ENCODE measurements at places on chromosomes 1 and 21.

DNA sequence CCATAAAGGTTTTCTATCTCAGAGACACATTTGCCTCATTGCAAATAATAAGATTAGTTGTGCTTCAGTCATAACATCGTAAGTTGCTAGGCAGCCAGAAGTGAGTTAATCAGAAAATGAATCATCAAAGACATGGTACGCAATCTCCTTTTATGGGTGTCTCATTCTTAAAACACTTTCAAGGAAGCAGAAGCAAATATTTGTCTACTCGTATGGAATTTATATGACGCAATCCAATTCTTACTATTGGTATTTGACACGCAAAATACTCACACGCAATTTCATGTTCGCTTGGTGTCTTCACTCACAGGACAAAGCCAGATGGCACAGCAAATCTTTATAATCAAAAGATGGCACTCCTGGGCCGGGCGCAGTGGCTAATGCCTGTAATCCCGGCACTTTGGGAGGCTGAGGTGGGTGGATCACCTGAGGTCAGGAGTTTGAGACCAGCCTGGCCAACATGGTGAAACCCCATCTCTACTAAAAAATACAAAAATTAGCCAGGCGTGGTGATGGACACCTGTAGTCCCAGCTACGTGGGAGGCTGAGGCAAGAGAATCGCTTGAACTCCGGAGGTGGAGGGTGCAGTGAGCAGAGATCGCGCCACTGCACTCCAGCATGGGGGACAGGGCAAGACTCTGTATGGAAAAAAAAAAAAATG is 56.4 kb downstream of the HLCS start:
- DNase-seq, result no peak

GRCh38 chr1:184649451-184649888 is 105.2 kb downstream of the EDEM3 start:
- no peak for DNase-seq

- DNase-seq, result peak; percentile 53
Measured at GRCh38 chr1:59107516-59107915, 189.4 kb upstream of the FGGY start.

DNA sequence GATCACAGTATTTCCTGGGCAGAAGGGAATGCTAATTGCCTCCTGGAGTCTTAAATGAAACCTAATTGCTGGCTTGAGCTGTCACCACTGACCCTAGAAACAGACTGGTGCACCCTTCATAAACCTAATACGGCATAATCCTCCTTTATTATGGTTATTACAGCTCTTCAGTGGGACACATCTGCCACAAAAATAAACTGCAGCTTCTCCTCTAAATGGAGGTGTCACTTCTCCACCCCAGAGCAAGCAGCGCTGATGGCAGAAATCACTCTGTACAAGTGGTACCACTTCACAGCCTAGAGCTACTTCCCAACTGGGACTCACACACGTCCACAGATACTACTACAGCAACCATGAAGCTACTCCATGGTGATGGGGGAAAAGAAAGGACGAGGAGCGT is 11.1 kb downstream of the PTPN14 start:
- no peak for DNase-seq

DNA sequence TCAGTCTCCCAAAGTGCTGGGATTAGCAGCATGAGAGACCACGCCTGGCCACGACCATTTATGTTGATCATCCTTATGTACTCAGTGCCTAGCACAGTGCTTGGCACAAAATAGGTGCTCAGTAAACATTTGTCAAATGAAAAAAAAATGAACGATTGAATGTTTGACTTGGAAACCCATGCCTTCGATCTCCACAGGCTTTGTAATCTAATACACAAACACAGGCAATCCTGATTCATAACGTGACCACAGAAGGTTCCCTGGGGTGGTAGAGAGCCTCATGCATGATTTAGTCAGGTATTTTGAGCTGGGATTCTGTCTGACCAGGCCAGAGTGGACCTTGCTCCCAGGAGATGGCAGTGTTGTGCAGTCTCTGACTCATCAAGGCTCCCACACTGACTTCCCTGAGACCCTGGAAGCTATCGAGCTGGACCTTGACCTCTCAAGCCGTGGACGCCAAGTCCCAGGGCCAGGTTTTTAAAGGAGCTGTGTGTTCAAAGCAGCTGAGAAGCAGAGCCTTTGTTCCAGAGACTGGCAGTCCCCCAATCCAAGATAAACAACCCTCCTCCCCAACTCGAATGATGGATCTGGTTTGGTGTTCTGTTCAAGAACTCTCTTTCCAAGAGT is 81.1 kb downstream of the PGM1 start:
- DNase-seq, result peak; percentile 67

DNA sequence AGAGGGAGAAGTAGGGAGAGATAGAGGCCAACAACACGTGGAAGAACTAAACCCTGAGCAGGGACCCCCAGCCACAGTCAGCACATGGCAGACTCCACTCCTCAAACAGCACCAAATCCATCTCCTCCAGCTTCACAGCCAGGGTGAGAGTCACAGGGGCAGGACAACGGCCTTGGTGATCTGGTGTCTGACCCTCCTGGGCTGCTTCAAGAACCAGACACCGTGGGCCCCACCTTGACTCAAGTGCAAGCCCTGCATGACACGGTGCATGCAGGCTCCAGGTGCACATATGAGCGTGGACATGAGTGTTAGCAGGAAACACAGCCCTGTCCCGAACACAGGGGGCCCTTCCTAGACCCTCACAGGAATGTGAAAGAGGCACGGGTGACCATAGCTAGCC is 21.9 kb downstream of the S100A7 start:
- DNase-seq, result no peak

DNA sequence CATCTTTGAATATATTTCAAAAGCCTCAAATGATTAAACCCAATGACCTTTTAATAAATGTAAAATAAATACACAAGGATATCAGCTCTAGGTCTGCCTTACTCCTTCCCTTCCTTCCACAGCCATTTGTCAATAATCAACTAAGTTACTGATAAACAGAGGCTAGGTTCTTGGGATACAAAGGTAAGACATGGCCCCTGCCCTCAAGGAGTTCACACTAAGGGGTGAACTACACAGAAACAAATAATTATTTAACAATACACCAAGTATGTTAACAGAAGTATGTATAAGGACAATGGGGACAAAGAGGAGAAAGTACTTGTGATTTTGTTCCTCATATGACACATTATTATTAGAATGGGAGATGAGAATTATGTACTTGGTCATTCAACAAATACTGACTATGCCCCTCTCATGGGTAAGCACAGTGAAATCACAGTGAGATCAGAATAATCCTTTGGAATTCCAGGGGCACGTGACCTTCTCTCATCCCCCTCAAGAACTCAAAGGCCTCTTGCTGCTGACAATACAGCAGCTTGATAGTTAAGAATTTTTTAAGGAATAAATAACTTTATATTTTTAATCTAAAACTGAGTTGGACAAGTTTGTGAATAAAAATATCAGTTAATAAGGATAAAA is 40.2 kb downstream of the ATP1B1 start:
- no peak for DNase-seq

DNA sequence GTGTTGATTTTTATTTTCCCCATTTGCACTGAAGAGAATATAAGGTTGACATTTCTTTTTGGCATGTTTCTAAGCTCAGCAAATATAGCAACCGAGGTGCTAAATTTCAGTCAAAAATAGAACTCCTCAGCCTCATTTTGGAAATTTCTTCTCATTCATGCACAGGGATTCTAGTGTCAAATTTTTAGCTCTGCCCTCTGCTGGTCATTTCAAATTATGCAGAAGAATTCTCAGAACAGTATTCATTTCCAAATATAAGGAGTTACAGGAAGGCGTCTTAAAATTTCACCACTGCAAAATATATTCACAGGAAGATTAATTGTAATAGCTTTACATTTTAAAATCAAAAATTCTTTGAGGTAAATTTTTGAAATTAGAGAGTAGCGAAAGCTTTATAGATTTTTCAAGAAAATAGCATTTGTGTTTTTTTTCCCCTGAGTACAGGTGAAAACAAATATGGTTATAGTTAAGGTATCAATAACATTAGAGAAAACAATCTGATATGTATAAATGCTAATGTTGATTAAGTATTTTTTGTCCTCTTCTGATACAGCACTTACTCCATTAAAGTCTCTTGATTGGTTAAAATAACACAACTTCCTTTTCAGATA is 57.9 kb downstream of the FMN2 start:
- DNase-seq, result no peak

GRCh38 chr1:3469849-3470649 is 15.6 kb downstream of the ARHGEF16 start:
- DNase-seq, result no peak

DNA sequence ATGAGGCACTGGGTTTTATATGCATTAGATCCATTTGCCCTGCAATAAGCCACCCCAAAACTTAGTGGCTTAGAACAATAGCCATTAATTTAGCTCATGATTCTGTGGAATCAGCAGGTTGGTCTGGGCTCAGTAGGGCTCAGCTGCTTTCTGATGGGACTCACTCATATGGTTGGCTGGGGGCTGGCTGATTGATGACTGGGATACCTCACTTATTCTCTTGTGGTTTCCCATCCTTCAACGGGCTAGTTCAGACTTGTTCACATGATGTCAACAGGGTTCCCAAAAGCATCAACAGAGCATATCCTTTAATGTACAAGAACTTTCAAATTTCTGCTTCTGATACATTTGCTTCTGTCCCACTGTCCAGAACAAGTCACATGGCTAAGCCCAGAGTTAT is 43.2 kb downstream of the DNM3 start:
- no peak for DNase-seq

DNA sequence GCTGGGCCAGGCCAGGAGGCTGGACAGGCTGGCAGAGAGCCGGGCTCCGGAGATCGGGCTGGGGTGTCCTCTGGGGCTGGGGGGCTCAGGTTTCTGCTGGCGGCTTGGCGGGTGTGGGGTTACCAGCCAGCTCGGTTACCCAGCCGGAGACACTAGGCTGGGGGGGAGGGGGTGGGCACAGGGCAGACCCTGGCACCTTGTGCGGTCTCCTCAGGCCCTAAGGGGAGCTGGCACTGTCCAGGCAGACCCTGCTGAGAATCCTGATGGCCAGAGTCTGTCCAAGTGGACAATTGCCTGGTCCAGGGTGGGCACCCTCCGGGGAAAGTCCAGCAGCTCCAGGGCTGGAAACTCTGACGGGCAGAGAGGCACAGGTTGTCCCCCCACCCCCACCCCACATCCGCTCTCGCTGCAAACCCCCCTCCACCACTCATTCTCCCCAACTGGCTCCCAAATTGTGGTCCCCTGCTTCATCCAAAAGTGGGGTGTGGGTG is 6.7 kb downstream of the ZBTB7B start:
- no peak for DNase-seq

Measured in left ventricle myocardium inferior (tissue), 1 donor.